T-helper 1 cell treated with Interleukin-12 subunit alpha and Interleukin-12 subunit beta and Interleukin-4 antibody, amounts not matched to agents 30 ng/mL and 1 ng/mL, for 36 hours (primary cell): ENCODE measurements at places on chromosomes 5 and 9. TPM values are rescaled to one million over a fixed set of nuclear protein-coding genes. Genes with fewer than 3 reads are reported as not detected.

Gene ECPAS
- 81.2 and 83.5 TPM in 2 replicates for total RNA-seq

Gene GARNL3
- 0.88 and 1.3 TPM in 2 replicates for total RNA-seq

Gene CNTLN
- 1.6 TPM in 2 replicates for total RNA-seq

Gene F2RL1
- 0.71 and 0.76 TPM in 2 replicates for total RNA-seq

Gene HMHB1
- 0.66 TPM in 1 of 2 replicates, not detected in the other for total RNA-seq

Gene PDZD2
- not detected in 2 replicates for total RNA-seq

Gene RANBP3L
- not detected in 2 replicates for total RNA-seq

Gene IFNA2
- not detected in 2 replicates for total RNA-seq

Gene MARVELD2
- 0.17 TPM in 1 of 2 replicates, not detected in the other for total RNA-seq

Gene FGD3
- 129 and 133 TPM in 2 replicates for total RNA-seq

Gene TERT
- total RNA-seq = 2.6 and 3.3 TPM in 2 replicates

Gene NEUROG1
- not detected in 2 replicates for total RNA-seq

Gene ACER2
- total RNA-seq = 2.4 and 2.8 TPM in 2 replicates

Gene LCN9
- total RNA-seq = not detected in 2 replicates

Gene DRD1
- total RNA-seq = not detected in 2 replicates

Gene OR1J2
- not detected in 2 replicates for total RNA-seq

Gene PDE8B
- not detected in 2 replicates for total RNA-seq

Gene GRM6
- not detected in 2 replicates for total RNA-seq

Gene GRXCR2
- total RNA-seq = not detected in 2 replicates

Gene IL12B
- total RNA-seq = not detected in 2 replicates

Gene CDK5RAP2
- 72.2 and 77.9 TPM in 2 replicates for total RNA-seq

Gene GGTA1
- total RNA-seq = 0.20 TPM in 1 of 2 replicates, not detected in the other

Gene EGFLAM
- not detected in 2 replicates for total RNA-seq

Gene INSYN2B
- not detected in 2 replicates for total RNA-seq

Gene FAM240B
- total RNA-seq = not detected in 2 replicates

Gene LHFPL2
- 0.25 and 0.46 TPM in 2 replicates for total RNA-seq

Gene HACD4
- total RNA-seq = 10.3 and 11.0 TPM in 2 replicates

Gene PCDHB13
- total RNA-seq = not detected in 2 replicates

Gene CCL27
- total RNA-seq = 0.39 TPM in 1 of 2 replicates, not detected in the other

Gene PBX3
- total RNA-seq = 14.6 and 18.0 TPM in 2 replicates

Gene TAS2R1
- not detected in 2 replicates for total RNA-seq

Gene NUTM2G
- not detected in 2 replicates for total RNA-seq

Gene TJP2
- 24.5 and 25.9 TPM in 2 replicates for total RNA-seq

Gene ADGRD2
- not detected in 2 replicates for total RNA-seq
